ENCODE measurements at places on chromosomes 3 and 15. TPM values are rescaled to one million over a fixed set of nuclear protein-coding genes. Genes with fewer than 3 reads are reported as not detected.
A peak's percentile ranks its signal among the peaks of the same experiment; 100 is the strongest.

Gene SAMD7
- polyA plus RNA-seq = not detected

Gene GOLGA8S
- polyA plus RNA-seq = not detected

Gene TGM5
- polyA plus RNA-seq = not detected

Gene GPR160
- 92.1 TPM for polyA plus RNA-seq

Gene GHRL
- 3.0 TPM for polyA plus RNA-seq

Gene NAALADL2
- not detected for polyA plus RNA-seq

Gene TRPM1
- polyA plus RNA-seq = 0.08 TPM

Gene CISH
- not detected for polyA plus RNA-seq

Gene NOX5
- not detected for polyA plus RNA-seq

Gene PPP4R2
- 29.8 TPM for polyA plus RNA-seq

Gene EIF4E3
- polyA plus RNA-seq = 3.5 TPM

Gene KIF23
- 0.17 TPM for polyA plus RNA-seq

Gene SEMA3G
- not detected for polyA plus RNA-seq

DNA sequence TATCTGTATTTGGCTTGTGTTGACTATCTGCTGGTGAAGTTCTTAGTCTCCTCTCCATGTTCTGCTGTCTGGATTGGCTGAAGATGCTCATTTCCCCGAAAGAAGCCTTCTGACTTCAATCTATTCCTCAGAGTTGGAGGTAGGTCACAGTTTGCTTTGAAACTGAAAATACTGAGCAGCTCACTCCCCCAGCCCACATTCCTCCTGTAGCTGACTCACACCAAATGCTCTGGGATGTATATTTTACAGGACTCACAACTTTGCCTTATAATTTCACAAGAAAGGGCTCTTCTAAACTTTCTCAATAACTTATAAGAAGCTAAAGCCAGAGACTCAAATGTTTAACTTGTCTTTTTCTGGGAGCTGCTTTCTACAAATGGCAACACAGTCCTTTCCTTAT is 36.3 kb upstream of the SNX4 start:
- no peak for DNase-seq

- no peak for DNase-seq
Measured at GRCh38 chr3:59408047-59408624, 358.3 kb upstream of the CFAP20DC start.

DNA sequence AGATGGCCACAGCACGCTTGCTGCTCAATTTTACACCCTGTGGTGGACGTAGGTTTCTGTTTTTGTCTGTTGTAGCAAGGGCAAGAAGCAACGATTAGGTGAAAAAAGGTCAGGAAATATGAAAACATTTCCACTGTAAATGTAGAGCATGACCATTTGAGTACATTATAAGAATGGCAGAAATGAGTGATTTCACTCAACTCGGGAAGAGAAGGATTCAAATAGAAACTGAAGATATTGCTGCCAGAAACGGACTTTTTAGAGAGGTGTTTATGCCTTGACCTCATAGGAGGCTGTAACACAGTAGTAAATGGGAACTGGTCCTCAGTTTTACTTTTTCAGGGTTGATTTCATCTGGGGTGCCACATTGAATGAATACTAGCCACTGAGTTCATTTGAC is 33.1 kb upstream of the GASK1A start:
- no peak for DNase-seq

- DNase-seq = peak; percentile 32
Measured at GRCh38 chr15:60179786-60180391, 175.8 kb downstream of the FOXB1 start.

- no peak for DNase-seq
Measured at GRCh38 chr15:29050870-29051269, 165.1 kb downstream of the APBA2 start.

DNA sequence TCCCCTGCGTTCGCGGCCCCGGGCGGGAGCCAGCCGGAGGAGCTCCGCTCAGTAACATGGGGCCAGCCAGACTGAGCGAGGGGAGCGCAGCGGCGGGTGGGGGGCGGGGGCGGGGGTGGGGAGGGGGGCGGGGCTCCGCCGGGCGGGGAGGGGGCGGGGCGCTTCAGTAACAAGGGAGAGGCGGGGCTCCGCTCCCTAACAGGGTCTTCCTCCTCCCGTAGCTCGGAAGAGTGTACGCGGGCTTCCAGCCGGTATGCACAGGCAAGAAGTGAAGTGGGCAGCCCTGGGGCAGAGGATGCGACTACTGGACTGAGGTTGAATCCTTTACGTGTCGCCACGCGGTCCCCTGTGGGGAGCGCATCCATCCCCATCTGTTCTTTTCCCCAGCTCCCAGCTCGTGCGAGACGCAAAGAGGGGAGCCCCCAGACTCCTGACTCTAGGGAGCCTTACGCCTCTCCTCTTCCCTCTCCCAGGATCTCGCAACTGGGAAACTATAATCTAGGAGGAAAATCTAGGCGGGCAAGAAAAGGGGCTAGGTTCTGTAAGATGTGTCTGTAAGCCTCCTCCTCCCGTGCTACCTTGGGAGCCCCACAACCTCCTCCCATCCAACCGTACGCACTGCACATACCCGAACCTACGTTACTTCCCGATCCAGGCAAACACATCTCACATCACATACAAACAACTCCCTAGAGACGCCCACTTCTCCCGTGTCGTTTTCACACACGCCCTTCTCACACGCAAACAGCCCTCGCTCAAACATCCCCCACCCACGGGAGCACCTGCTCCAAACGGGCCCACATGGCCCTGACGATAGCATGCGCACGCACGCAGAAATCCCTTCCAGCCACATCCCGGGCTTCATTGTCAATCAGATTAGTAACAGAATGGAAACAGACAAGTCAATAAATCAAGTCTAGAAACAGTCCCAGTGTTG is at the start of gene SHF:
Gene SHF (minus strand): TSS at position 73 of the 937 bp plus-strand sequence. CDS start 15 bp downstream, at position 58.
- peak; percentile 77 for DNase-seq

GRCh38 chr15:60652870-60653269 is 173.9 kb upstream of the ICE2 start:
- no peak for DNase-seq

- no peak for DNase-seq
Measured at GRCh38 chr15:77015646-77016320, 20.9 kb downstream of the PSTPIP1 start.

DNA sequence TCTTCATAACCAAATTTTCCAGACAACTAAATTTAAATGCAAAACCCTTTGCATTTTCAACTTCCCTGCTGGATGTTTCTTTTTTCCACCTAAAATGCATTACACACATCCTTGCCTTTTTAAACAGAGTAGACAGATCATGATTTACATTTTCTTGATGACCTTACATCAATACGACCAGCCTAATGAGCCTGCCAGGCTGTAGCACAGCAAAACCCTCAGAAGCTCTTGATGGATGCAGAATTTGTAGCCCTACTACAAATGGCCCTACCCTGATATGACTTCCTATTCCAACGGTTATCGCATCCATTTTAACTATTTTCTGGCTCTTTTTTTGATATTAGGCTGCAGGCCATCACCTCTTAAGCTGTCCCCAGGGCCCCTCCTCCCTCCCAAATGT is 66.3 kb downstream of the NTRK3 start:
- no peak for DNase-seq

- no peak for DNase-seq
Measured at GRCh38 chr15:70469182-70469581, 294.2 kb downstream of the UACA start.

DNA sequence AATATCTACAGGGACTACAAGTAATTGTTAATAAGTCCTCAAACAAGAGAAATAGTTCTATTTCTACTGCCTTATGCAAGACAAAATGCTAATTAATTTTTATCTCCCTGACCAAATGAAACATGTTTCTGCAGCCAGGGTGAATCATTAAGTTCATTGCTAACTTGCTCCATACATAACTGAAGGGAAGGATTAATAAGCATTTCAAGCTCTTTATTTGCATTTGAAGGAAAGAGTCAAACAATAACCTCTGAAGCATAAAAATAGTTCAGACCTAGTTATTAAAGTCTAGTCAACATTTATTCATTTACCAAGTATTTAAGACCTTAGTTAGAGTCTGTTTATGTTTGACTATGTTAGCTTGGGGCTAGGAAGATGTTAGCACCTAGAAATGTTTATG is 120.0 kb downstream of the ATP1B3 start:
- DNase-seq = no peak

- DNase-seq = no peak
Measured at GRCh38 chr3:32819551-32820348, 2.0 kb downstream of the TRIM71 start.

DNA sequence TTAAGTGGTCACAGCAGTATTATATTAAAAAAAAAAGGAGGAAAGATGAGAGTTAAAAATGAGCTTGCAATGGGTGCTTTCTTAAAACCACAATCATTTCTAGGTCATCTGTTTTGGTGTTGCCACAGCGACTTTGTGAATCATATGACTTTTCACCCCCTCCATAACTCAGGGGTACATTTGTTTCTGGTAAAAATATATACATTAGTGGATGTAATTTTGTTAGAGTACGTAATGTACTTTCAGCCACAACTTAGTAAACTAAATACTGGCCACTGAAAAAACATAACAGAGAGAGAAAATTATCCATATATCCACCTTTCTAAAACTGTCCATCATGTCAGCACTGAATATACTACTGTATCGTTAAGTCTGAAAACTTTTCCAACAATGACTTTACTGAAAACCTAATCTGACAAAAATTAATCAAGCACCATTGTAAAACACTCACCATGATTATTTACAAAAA is 3.4 kb downstream of the ANKRD28 start:
- peak; percentile 38 for DNase-seq

GRCh38 chr3:72336114-72336651 is 512.1 kb downstream of the SHQ1 start:
- DNase-seq = no peak

- DNase-seq = no peak
Measured at GRCh38 chr3:36477655-36478054, 97.4 kb downstream of the STAC start.

DNA sequence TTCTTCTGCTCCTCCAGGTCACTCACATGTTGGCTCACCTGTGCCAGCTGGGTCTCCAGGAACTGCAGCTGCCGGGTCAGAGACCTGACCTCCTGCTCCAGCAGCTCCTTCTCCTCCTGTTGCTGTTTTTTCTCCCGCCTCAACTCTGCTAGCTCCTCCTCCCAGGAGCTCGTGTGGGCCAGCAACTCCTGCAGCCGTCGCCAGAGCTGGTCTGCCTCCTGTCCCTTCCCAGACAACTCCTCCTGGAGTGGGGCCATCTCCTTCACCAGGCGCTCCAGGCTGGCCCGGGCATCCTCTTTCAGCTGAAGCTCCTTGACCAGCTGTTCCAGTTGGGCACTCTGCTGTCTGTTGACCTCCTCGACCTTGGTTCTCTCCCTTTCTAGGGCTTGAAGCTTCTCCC is 24.5 kb downstream of the CXCR6 start:
- no peak for DNase-seq

DNA sequence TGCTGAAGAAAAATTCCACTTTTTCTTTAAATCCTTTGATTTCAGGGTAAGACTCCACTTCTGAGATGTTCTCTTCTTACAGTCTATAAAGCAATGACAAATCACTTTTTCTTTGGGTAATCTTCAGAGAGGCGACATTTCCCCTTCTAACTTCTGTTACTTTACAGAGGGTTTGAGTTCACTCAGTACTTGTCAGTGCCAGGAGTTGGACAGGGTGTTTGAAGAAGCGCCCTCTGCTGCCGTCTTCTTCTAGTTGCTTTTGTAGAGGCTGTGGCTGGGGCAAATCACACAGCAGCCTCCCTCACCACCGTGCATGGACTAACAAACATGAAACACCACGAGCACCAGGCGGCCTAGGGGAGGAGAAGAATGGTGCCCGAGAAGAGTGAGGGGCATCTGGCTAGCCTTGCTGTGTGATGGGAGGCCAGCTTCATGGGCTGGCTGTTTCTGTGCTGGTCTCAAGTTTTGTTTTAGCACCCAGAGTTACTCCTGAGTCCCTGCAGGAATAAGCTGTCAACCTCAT is at the start of gene CD80:
Gene CD80 (minus strand): TSS at position 174 of the 523 bp plus-strand sequence. CDS start 1,886 bp downstream, outside the sequence.
- peak; percentile 56 for DNase-seq

- no peak for DNase-seq
Measured at GRCh38 chr15:42120285-42120684, 25.9 kb upstream of the PLA2G4D start.

- no peak for DNase-seq
Measured at GRCh38 chr15:27327467-27328025, 356.6 kb downstream of the GABRG3 start.

- DNase-seq = no peak
Measured at GRCh38 chr15:93372208-93372864, 283.3 kb upstream of the RGMA start.

- DNase-seq = no peak
Measured at GRCh38 chr15:100777821-100778220, 101.8 kb upstream of the ALDH1A3 start.

DNA sequence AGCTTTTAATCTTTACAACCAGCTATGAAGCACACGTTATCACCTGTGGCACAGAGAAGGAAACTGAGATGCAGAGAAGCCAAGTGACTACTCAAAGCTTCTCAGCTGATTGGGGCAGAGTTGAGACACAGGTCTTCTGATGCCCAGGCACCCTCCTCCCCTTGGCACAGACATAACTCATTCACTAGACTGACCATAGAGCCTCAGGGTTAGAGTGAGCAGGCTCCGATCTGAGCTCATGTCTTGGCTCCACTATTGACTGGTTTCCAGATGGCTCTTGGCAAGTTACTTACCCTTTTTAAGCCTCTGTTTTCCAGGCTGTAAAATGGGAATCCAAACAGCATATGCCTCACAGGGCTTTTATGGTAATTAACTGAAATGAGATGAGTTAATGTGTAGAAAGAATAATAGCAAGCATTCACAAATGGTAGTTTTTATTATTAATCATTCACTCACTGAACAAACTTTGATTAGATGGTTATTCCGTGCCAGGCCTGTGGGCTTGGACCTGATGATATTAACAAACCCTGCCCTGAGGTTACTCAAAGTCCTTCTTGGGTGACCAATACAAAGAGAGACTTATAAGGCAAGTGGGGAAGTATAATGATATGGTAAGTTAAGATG is 184.3 kb downstream of the ANXA2 start:
- no peak for DNase-seq

- no peak for DNase-seq
Measured at GRCh38 chr3:114899186-114899931, 247.7 kb downstream of the ZBTB20 start.

GRCh38 chr3:13188181-13188779 is 115.1 kb upstream of the IQSEC1 start:
- no peak for DNase-seq

GRCh38 chr3:66435989-66436388 is 64.8 kb downstream of the LRIG1 start:
- DNase-seq = no peak

DNA sequence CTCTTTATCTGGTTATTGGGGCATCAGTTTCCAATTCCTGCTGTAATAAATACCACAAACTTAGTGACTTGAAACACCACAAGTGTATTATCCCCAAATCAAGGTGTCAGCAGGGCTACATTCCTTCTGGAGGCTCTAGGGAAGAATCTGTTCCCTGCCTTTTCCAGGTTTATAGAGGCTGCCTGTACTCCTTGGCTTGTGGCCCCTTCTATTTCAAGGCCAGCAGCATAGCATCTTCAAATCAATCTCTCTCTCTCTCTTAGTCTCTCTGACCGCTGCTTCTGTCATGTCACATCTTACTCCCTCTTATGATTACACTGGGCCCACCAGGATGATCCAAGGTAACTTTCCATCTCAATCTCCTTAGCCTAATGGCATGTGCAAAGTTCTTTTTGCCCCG is 44.9 kb upstream of the CA12 start:
- no peak for DNase-seq

GRCh38 chr3:126508564-126508964 is 9.0 kb downstream of the UROC1 start:
- no peak for DNase-seq

- DNase-seq = no peak
Measured at GRCh38 chr15:40582726-40583246, 11.3 kb upstream of the KNL1 start.

- DNase-seq = no peak
Measured at GRCh38 chr3:73504239-73504638, 120.5 kb downstream of the PDZRN3 start.

All from naive B cell (primary cell).